Epithelial cell of proximal tubule (primary cell): ENCODE measurements at places on chromosomes 12 and 14. TPM values are rescaled to one million over a fixed set of nuclear protein-coding genes. Genes with fewer than 3 reads are reported as not detected.

GRCh38 chr14:61492474-61492873 is 171.1 kb downstream of the PRKCH start:
- no peak for DNase-seq

DNA sequence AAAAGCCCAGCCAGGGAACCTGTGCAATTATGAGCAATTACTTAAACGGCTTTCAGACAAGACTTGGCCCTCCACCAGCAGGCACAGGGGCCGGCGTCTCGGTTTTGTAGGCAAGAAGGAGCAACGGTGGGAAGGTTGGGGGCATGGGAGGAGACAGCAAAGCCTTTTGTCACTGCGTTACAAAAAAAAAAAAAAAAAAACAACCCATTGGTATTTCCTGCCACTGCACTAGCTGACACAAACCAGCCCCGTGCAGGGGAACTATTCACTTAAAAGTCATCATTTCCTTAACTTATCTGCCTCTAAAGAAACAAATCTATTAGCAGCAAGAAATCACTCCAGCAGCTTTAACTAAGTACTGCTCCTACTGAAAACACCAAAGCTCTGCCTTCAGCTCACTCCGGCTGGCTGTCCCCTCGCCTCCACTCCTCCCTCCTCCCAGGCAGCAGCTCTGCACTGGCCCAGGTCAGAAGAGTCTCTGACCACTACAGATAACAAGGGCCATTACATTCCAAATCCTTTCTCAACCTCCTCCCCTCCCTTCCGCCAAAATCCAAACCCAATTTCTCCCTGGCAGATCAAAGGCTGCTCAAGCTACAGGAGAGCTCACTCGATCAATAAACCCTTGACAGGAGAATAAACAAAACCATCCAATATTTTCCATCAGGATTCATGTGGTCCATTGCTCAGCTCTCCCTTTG is 105.2 kb upstream of the CDKN3 start:
- DNase-seq = no peak

GRCh38 chr12:69844416-69844815 is 19.4 kb downstream of the MYRFL start:
- DNase-seq = no peak

DNA sequence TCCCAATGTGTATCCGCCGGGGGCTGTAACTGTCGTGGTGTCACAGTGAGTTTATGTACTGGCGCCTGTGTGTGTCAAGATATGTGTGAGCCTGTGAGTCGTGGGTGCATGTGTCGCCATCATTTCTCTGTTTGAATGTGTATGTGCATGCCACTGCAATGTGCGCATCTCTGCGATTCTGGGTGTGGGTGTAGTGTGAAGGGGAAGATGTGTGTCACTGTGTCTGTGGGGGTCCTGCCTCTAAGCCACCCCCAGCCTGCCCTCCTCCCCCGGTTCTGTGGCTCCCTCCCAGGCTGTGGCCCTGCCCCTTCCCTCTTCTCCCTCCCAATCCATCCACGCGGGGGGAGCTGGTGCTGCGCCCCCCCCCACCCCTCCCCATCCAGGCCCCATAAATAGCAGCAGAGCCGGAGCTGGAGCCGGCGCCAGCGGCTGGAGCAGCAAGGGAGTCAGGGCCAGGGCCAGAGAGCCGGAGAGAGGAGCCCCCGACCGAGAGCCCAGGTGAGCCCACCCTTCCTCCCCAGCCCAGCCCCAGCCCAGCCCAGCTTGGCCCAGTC is at the start of gene CPNE6:
Gene CPNE6 (plus strand): TSS at position 419 of the 554 bp plus-strand sequence. CDS start 1,375 bp downstream, outside the sequence.
- no peak for DNase-seq

The AQP6 gene
- total RNA-seq = not detected in 2 replicates
